ENCODE measurements at places on chromosomes 7 and 10.

- DNase-seq, result no peak
These were observed 297.6 kb downstream of the MTERF1 start for GRCh38 chr7:91582799-91583477.

- no peak for DNase-seq
These were observed 63.7 kb downstream of the TSPAN12 start for GRCh38 chr7:120794106-120794729.

- peak; percentile 0 for DNase-seq
These were observed 124.7 kb upstream of the C1QL3 start for GRCh38 chr10:16646181-16647059.

- DNase-seq, result no peak
These were observed 30.4 kb downstream of the RUNDC3B start for GRCh38 chr7:87658553-87658952.

- no peak for DNase-seq
These were observed 13.7 kb upstream of the CROT start for GRCh38 chr7:87331687-87332252.

- no peak for DNase-seq
These were observed 21.5 kb downstream of the BUB3 start for GRCh38 chr10:123175389-123176387.

DNA sequence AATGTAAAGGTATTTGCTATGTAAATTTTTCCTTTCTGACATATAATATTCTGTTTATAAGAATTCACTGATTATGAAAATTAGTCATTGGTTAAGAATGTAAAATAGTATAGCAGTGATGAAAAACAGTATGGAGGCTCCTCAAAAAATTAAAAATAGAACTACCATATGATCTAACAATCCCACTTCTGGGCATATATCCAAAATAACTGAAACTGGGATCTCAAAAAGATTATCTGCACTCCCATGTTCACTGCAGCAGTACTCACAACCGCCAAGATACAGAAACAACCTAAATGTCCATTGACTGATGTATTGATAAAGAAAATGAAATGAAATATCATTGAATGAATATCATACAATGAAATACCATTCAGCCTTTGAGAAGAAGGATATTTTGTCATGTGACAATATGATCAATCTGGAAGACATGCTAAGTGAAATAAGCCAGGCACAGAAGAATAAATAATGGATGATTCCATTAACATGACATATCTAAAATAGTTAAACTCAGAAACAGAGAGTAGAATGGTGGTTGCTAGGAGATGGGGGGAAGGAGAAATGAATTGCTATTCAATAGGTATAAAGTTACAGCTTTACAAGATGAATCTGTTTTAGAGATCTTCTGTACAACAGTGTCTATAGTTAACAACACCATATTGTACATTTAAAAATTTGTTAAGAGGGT, 14.0 kb downstream of the C10orf88 start:
- no peak for DNase-seq

DNA sequence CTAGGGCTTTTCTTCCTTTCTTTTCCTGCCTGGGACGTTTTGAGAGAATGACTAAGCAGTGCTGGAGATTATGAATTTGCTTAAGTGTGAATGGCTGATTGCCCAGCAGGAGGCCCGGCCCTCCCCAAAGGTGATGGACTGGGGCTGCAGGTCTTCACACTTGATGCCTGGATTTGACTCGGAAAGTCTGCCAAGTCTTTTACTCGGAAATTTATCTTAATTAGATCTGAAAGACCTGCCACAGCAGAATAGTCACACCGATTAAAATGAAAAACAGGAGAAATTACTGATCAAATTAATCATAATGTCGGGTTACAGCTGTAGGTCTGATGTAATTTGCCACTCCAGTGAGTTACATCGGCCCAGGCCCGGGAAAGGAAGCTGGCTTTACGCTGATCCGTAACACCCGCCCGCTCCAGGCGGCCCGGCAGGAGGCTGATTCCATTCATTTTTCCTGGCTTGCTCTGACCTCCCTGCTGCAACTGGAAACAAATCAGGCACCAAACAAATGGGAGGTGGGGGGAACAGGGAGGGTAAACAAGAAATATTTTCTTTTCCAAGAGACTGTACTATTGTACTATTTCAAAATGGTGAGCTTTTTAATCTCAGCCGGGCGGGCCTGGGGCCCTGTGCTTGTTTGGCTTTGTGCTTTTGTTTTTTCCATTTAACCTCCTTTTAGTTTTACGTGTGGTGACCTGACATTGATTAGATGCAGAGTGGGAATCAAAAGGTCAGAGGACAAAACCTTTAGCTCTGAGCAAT, 212.4 kb upstream of the YAE1 start:
- DNase-seq, result no peak

DNA sequence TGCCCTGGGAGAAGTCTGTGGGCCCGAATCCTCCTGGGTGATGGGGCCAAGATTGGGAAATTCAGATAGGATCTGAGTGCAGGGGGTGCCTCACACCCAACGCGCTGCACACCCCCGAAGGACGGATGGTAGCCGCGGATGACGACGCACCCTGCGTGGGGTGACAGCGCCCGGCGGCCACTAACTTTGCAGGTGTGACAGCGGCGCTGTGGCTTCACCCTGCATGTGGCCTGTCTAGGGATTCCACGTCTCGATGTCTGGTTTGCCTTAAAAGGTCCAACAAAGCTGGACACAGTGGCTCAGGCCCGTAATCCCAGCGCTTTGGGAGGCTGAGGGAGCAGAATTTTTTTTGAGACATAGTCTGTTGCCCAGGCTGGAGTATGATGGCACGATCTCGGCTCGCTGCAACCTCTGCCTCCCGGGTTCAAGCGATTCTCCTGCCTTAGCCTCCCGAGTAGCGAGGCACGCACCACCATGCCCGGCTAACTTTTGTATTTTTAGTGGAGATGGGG, 18.6 kb downstream of the ADAP1 start:
- DNase-seq, result no peak

- DNase-seq, result peak; percentile 57
These were observed 101.6 kb downstream of the CCSER2 start for GRCh38 chr10:84429926-84430520.

DNA sequence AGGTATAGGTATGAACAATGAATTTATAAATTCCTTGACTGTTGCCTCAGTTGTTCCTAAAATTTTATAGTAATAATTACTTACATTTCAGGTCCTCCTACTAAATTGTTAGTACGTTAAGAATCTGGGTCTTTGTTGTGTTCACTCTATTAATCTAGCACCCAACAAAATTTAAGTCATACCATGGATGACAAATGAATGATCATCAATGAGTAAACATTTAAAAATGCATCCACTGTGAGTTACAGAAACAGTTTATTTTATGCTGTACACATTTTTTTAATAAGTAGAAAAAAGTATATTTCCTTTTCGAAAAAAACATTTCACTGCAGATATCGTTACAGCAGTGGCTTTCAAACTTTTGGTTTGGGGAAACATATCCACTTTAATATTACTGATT, 265.2 kb downstream of the PCLO start:
- DNase-seq, result no peak

GRCh38 chr10:120782336-120782735, 68.8 kb upstream of the WDR11 start:
- DNase-seq, result no peak
